ENCODE measurements at places on chromosomes 12 and 14.

- DNase-seq = no peak
These were observed 185.3 kb upstream of the FBXO33 start for GRCh38 chr14:39617537-39617936.

DNA sequence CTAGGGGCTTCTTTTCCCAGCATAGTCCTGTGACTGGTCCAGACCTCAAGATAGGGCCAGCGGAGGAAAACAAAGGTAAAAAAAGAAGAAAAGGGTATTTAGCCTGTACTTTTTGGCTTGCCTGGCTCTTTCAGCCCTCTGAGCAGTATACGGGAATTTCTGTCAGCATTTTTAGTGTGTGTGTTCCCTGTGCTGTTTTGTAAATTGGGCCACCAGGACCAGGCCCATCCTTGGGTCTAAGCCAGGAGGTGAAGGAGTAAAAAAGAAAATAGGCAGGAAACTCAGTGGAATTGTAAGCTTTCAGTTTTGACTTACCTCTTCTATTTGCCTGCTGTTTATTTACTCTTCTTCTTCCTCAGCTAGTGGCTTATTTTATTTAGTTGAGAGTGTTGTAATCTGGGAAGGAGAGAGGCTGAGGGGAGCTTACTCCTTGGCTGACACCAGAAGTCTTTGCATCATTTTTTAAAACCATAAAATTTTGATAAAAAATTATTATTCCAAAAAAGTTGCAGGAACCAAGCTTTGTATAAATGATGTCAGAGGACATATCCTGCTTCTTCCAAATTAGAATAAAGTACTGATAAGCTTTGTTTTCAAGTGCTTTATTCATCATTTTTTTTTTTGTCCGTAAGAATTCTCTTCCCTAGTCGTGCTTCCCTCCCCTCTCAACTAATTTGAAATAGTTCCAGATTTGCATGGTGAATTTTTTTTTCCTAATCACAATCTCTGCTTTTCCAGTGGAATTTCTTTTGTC lies 63.7 kb downstream of the DIP2B start:
- DNase-seq = no peak

- no peak for DNase-seq
These were observed 66.6 kb upstream of the FAR2 start for GRCh38 chr12:29082522-29082921.

GRCh38 chr12:127414636-127415035 lies 852.3 kb upstream of the TMEM132C start:
- no peak for DNase-seq

- no peak for DNase-seq
These were observed 75.7 kb downstream of the DIP2B start for GRCh38 chr12:50580436-50580835.
